ENCODE measurements at places on chromosomes 5 and 9.

DNA sequence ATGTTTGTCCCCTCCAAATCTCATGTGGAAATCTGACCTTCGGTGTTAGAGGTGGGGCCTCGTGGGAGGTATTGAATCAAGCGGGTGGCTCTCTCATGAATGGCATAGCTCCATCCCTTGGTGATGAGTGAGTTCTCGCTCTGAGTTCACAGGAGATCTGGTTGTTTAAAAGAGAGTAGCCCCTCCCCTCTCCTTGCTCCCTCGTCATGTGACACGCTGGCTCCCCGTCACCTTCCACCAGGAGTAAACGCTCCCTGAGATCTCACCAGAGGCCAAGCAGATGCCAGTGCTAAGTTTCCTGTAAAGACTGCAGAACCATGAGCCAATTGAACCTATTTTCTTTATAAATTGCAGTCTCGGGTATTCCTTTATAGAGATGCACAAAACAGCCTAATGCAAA lies 74.5 kb downstream of the RASEF start:
- no peak for DNase-seq

DNA sequence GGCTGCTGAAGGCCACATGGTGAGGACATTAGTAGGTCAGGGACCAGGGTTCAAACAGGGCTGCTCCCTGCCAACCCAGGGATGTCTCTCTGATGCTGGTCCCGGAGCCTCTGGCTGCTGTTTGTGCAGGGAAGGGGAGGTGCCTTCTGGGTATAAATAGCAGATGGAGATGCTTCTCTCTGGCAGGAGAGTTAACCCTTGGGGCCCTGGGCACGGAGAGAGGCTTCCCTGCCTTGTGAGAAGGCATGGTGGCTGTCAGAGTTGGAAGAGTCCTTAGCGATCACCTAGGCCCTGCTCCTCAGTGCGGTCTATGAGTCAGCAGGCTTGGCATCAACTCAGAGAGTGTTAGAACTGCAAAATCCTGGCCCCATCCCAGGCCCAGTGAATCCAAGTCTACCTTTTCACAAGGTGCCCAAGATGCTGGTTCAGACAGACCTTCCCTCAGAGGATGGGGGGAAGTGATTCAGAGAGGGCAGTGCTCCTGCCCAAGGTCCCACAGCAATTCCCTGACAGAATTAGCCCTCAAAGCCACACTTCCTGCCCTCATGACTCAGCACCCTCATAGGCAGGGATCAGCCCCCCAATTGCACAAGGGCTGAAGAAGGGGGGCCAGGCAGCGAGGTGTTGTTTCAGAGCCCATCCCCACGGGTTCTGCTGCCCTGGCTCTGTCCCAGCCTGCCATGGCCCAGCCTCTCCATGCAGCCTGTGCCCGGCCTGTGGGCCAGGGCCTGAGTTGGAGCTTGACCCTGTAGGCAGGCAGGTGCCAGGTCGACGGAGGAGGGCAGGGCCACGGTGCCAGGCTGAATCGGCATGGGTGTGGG lies 25.6 kb downstream of the CAMK2A start:
- no peak for DNase-seq

GRCh38 chr5:11234501-11234911 lies 473.5 kb upstream of the DAP start:
- no peak for DNase-seq

GRCh38 chr9:121486043-121486442 lies 13.6 kb downstream of the GGTA1 start:
- no peak for DNase-seq

GRCh38 chr5:41252036-41252435 lies 38.7 kb upstream of the C6 start:
- DNase-seq = no peak

GRCh38 chr9:12784461-12785259 lies 9.8 kb downstream of the LURAP1L start:
- DNase-seq = no peak

GRCh38 chr9:84327184-84327583 lies 13.4 kb downstream of the SLC28A3 start:
- no peak for DNase-seq

DNA sequence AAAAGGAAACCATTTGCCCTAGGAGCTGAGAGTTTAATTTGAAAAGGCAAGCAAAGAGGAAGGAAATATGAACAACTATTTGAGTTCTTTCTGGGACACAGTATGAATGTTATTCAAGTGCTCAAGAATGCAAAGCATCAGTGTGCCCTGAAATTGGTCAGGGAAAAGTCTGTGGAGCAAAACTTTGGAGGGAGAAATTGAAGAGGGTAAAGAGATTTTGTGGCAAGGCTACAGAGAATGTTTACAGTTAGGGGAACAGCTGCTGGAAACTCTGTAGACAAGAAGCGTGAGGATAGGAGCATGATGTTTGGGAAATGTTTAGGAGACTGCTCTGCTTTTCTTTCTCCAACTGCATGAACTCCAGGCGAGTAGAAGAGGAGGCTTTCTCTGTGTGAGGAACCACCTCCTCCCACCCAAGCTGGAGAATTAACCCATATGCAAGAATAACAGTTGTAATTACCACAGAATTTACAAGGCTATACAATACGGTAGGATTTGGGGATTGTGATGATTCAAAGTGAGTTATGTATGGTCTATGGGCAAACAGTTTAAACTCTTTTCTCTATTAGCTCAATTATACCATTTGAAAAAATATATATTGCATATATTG lies 75.4 kb upstream of the IL7R start:
- no peak for DNase-seq

DNA sequence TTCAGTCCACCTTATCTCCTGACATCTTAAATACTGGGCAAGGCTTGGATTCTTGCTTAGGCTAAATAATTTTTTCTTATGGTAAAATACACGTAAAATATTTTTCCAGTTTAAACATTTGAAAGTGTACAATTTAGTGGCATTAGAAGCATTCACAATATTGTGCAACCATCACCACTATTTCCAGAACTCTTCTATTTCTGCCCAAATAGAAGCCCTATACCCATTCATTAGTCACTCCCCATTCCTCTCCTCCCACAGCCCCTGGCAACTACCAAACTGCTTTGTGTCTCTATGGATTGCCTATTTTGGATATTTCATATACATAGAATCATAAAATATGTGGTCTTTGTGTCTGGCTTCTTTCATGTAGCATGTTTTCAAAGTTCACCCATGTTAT lies 57.6 kb downstream of the IL31RA start:
- no peak for DNase-seq

- DNase-seq = no peak
These were observed 14.4 kb downstream of the STK10 start for GRCh38 chr5:172173564-172174153.

DNA sequence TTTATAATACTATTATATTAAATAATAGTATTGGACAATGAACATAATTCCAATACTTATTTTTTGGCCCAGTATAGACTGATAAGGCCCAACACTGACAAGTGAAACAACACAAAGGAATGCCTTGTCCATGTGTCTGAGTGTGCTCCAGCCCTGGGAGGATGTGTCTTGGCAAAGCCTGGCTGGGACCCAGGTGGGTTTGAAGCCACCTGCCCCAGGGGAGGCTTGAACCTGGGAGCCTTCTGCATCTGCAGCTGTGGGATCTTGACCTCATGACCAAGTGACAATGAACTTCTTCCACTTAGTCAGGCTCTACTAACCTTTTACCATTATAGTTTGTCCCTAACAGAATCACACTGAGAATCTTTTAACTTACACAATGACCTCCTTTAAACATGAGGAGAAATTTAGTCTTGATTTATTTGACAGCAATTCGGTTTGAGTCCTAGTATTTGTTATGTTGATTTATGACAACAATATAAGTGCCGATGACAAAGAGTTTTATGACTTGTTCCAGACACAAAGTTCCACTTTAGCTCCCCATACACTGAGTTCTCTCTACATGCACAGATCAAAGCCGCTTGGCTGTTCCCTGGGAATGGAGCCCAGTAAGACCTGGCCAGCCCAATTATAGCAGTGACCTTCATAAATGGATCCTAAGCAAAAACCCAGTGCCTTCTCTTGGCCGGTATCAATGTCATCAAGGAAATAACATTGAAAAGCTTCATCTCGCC lies 294.5 kb downstream of the CTNND2 start:
- DNase-seq = no peak

GRCh38 chr5:179880848-179881590 lies 22.4 kb upstream of the MRNIP start:
- no peak for DNase-seq

GRCh38 chr5:132100672-132101261 lies 27.2 kb downstream of the CSF2 start:
- DNase-seq = no peak

- DNase-seq = no peak
These were observed 15.1 kb downstream of the PRKACG start for GRCh38 chr9:68998812-68999211.

DNA sequence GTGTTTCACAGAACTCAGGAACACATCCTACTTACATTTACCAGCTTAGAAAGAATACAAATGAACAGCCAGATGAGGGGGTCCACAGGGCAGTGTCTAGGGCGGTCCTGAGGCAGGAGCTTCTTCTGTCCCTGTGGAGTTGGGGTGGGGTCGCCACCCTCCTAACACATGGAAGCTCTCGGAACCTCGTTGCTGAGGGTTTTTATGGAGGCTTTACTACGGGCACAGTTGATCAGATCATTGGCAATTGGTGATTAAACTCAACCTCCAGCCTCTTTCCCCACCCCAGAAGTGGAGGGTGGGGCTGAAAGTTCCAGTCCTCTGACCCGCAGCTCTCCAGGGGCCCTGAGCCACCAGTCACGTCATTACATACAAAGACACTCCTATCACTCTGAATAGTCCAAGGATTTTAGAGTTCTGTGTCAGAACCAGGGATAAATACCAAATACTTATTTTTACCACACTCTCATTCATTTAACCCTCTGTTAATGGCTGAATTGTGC lies 156.9 kb downstream of the COL23A1 start:
- DNase-seq = no peak

DNA sequence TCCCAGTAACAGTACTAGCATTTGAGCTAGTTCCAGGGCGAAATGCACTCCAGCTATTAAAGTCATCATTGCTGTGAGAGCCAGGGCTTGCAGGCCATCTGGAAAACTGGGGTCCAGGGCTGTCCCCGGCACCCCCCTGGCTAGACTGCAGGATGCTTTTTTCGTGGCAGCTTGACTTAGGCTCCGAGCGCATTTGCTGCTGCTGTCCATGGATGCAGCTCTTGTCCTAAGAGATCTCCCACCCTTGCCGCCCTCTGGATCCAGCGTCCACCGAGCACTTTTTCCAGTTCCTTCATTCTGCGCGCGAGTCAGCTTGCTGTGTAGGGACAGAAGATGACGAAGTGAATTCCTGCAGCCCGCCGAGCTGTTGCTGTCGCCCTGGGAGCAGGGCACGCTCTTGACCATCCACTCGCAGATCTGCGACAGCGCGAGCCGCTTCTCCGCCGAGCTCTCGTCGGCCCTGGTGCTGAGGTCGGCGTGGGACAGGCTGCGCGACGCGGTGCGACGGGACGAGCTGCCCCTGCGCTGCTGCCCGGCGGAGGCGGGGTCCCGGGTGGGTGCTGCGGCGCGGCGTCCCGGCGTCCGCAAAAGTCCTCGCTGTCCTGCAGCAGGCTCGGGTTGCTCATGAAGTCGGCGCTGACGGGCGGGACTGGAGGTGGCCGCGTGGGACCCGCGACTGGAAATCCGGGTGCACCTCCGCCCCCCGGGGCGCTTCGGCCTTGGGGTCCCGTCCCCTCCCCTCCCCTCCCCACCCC lies 30.7 kb downstream of the OR2V1 start:
- DNase-seq = no peak

GRCh38 chr5:131514316-131515283 lies 120.4 kb downstream of the RAPGEF6 start:
- no peak for DNase-seq

DNA sequence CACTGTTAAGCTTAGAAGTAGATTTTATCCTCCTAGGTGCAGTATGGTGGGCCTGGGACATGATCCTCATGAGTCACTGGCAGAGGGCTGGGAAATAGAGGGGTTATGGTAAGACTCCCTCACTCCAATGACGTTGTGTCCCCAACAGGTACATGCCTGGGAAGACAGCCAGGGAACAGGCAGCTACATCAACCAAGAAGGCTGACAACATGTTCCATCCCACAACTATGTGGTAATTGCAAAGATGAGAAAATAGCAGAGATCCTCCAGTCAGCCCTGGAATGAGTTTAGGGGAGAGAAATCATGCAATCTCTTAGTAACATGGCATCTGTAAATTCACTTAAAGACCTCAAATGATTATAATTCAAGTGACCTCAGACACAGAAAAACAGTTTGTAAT lies 114.4 kb upstream of the LIFR start:
- no peak for DNase-seq

GRCh38 chr5:56761151-56761885 lies 54.0 kb upstream of the MAP3K1 start:
- DNase-seq = no peak

Data from NCI-H1105 treated with DMSO at 0.1 percent for 48 hours (cell line).